ENCODE measurements at places on chromosomes 7 and 10. TPM values are rescaled to one million over a fixed set of nuclear protein-coding genes. Genes with fewer than 3 reads are reported as not detected.

HTR5A gene
- not detected for total RNA-seq

GRCh38 chr10:22259280-22259679 lies 41.5 kb upstream of the EBLN1 start:
- DNase-seq, result no peak

DNA sequence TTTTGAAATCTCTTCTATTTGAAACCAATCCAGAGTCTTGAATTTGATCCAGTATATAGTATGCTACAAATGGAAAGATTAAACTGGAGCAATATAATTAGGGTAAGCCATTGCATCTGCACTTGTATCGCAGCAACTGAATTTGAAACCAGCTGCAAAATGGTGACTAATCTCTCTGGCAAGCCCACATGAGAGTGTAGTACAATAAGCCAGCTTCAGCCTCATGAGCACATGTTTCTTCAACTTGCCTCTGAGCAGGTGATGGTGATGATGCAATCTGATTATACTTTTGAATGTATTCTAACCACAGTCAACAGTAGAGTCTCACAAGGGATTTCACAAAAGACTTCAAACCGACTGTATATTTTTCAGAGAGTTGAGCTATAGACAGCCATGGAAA lies 829 bp upstream of the RPA3 start:
- no peak for DNase-seq

DNA sequence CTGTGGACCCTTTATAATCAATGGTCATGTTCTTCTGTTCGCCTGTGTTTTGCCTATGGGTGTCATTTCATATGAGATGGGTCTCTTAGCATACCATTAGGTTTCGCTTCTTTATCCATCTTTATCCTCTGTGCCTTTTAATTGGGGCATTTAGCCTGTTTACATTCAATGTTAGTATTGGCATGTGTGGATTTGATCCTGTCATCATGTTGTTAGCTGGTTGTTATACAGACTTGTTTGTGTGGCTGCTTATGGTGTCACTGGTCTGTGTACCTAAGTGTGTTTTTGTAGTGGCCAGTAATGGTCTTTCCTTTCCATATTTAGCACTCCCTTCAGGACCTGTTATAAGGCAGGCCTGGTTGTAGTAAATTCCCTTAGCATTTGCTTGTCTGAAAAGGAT lies 90.3 kb downstream of the MYO3A start:
- DNase-seq, result no peak

DNA sequence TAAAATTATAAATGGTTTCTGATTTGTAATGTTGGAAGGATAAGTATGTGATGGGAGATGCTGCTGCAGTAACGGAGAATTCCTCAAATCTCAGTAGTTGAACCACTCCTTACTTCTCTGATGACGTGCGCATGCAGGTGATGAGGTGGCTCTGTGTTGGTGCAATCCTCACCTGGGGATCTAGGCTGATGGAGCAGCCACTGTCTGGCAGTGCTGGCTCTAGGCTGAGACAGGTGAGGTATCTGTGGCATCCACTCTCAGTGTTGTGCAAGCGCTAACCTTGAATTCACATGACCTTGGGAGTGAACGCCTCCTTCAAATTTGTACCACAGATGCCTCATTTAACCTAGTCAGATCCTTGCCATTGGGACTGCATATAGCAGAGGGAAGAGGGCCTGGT lies 35.0 kb downstream of the LHFPL3 start:
- no peak for DNase-seq

- peak; percentile 72 for DNase-seq
Measured at GRCh38 chr7:96589038-96589437, 120.6 kb downstream of the SEM1 start.

GRCh38 chr7:45078125-45078681 lies 10.6 kb downstream of the NACAD start:
- peak; percentile 56 for DNase-seq

GRCh38 chr7:115099906-115100305 lies 178.0 kb downstream of the MDFIC start:
- DNase-seq, result no peak

- no peak for DNase-seq
Measured at GRCh38 chr7:116552602-116553001, 27.8 kb downstream of the CAV1 start.

- DNase-seq, result no peak
Measured at GRCh38 chr10:18097524-18097923, 42.7 kb upstream of the CACNB2 start.

GRCh38 chr7:103859709-103860108 lies 129.7 kb downstream of the RELN start:
- DNase-seq, result no peak

DNA sequence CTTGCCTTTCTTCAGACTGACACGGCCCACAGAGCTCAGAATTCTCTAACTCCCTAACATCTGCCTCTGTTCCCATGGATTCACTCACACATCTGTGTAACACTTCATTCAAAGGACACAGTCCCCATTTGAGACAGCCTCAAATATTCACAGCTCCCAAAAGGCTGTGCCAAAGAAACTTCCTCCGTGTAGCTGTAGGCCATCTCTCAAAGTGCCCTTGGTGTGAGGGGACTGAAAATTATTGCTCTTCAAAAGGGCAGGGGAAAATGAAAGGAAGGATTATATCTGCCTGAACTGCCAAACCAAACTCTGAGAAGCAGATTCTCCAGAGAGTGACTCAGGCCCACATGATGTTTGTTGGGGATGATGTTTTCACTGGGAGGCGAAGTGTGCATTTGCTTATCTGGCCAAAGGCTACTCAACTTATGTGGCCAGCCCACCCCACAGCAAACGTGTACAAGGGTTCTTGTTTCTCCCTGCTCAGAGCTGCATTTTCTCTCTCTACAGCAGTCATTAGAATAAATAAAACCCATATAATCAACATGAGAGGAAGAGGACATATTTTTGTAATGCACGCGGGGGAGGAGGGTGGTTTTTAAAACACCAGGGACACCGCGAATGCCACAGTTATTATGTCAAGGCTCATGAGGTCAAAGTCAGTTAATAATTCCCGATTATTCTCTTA lies 302.4 kb upstream of the NFE2L3 start:
- no peak for DNase-seq

DNA sequence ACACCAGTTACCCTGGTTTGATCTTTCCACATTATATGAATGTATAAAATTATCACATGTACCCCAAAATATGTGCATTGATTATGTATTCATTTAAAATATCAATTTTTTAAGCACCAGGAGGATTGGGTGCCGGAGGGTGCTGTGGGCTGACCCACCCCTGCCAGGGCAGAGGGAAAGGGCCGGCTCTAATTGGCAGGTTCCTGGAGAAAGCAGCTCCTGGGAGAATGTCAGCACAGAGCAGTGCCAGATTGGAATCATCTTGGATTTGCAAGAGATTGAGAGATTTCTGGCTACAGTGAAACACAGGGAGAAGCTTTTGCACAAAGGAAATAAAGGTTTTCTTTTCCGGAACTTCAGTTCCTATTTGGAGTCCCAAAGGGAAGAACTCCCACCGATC lies 264.4 kb upstream of the TCERG1L start:
- no peak for DNase-seq

FAM185A gene
- total RNA-seq, result 7.5 TPM

DNA sequence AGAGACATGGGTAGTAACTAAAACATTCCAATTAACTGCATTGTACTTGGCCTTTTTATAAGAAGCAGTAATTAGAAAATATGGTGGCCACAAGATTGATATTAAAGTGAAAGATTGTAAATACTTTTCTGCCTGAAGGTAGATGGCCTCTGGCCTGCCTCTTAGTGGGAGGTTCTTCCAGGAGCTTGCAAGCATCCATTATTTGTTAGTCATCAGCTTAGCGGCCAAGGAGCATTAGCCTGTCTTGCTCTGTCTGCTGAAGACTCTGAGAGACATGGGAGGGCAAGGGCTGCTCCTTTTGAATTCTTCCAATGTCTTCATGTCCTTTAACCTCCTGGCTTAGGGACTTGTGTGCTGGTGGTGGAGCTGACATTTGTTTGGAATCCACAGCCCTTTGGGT lies 80.4 kb downstream of the TCF7L2 start:
- no peak for DNase-seq

DNA sequence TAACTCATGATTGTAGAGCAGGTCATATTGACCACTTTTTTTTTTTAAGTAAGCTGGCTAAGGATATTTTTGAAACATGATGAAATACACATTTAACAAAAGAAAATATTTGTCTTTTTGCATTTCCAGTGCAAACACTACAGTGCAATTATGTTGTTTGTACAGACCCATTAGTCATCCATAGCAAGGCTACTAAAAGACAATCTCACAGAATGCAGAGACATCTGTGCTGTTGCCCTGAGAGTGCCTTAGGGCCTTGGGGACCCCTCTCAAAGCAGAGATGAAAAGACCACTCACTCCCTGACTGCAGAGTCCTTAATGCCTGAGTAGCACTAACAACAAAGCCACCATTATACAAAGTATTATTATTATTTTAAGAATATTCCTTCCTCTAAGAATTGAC lies 104.5 kb downstream of the NRCAM start:
- DNase-seq, result no peak

- no peak for DNase-seq
Measured at GRCh38 chr7:142950235-142950634, 11.0 kb downstream of the LLCFC1 start.

LEP gene
- total RNA-seq, result not detected

DNA sequence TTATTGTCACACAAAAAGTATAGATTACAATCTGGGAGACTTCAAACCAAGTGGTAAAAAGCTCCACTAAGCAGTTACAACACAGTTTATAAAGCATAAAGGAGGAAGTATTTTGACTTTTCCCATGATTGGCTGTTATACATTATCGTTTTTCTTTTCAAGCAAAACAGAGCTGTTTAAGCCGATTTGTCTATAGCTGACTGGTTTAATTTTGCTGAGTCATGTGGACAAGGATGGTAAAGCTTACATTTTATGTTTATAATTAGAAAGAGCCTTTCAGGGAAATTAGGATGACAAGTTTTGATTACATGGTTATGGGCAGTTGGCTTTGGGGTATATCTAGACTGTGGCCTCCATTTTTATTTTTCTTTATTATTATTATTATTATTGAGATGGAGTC lies 152.5 kb upstream of the STK17A start:
- no peak for DNase-seq

DENND2A gene
- 16.0 TPM for total RNA-seq

- no peak for DNase-seq
Measured at GRCh38 chr7:27593226-27593625, 69.5 kb downstream of the HIBADH start.

- no peak for DNase-seq
Measured at GRCh38 chr10:8539056-8539455, 484.6 kb downstream of the GATA3 start.

- DNase-seq, result no peak
Measured at GRCh38 chr7:126843336-126843735, 409.4 kb downstream of the GRM8 start.

- DNase-seq, result no peak
Measured at GRCh38 chr7:143514995-143515735, 37.5 kb downstream of the TAS2R41 start.

OR2A42 gene
- 0.12 TPM for total RNA-seq

DNA sequence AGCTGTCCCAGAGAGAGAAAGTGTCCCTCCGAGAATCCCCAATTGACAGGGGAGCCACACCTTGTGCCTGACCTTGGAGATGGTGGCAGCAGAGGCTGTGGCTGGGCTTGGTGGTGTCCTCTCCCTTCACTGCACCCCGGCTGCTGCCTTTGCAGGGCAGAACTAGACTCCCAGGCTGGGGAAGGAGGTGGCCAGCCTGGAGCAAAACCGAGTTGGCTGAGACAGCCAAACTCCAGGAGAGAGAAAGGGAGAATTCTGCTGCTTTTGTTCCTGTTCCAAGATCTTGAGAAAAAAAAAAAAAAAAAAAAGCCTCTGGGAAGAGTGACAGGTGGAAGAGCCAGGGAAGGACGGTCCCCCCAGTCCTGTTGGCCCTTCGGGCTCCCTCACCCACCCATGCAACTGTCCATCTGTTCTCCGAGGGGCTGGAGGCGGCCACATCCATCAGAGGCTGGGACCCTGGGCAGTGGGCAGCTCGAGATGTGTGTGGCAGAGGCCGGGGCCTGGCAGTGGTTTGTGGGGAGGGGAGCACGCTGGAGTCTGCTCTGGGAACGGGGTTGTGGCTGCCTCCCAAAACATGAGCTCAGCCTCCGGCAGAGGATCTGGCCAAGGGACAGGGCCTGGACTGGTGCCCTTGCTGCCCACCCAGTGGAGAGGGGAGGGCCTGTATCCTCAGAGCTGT lies 35.5 kb downstream of the CLIP2 start:
- no peak for DNase-seq

- DNase-seq, result no peak
Measured at GRCh38 chr7:44853391-44853790, 5.5 kb upstream of the H2AZ2 start.

AGR2 gene
- not detected for total RNA-seq

GRCh38 chr7:106895246-106895864 lies 30.3 kb downstream of the PIK3CG start:
- DNase-seq, result no peak

RAB19 gene
- not detected for total RNA-seq

Data from chondrocyte (in vitro differentiated cells).